GM20000 (cell line): ENCODE measurements at places on chromosomes 3 and 15.

DNA sequence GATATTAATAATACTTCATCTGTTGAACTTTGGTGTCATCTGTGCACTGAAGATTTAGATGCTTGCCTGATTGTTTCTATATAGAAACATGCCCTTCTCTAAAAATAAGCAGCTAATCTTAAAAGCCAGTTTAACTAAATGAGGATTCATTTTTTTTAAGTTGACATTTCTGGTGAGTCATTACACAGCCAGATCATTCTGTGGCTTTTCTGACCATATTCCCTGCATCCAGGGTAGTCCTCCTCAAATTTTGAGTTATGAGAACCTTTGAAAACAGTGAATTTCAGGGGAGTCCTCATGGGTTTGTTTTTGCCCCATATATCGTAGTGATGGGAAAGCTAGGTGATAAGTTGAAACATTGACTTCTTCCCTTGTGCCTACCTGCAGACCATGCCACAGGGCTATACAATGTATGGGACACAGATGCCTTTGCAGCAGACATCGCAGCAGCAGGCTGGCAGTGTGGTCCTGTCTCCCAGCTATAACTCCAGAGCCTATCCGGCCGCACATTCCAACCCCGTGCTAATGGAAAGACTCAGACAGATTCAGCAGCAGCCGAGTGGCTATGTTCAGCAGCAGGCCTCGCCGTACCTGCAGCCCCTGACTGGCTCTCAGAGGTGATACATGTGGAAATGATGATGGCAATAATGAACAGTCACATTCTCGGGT lies 26.5 kb upstream of the P2RY12 start:
- no peak for DNase-seq

- DNase-seq = no peak
Measured at GRCh38 chr3:119978554-119979208, 115.6 kb downstream of the GSK3B start.

DNA sequence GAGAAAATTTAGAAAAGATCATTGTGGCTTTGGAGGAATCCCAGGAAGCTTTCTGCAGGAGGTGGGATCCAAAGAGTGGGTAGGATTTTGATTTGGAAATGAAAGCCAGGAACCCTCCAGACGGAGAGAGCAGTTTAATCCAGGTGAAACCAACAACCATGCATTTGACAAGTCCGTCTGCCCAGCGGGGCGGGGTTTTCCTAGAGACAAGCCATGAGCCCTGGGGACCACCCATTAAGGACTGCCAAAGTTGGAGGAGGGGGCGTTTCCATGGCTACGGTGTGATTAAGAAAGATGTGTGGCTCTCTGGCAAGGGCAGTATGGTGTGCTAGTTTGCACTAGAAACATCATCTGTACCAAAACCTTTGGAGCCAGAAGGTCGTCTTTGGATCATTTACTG lies 53.4 kb downstream of the SRGAP3 start:
- DNase-seq = no peak

DNA sequence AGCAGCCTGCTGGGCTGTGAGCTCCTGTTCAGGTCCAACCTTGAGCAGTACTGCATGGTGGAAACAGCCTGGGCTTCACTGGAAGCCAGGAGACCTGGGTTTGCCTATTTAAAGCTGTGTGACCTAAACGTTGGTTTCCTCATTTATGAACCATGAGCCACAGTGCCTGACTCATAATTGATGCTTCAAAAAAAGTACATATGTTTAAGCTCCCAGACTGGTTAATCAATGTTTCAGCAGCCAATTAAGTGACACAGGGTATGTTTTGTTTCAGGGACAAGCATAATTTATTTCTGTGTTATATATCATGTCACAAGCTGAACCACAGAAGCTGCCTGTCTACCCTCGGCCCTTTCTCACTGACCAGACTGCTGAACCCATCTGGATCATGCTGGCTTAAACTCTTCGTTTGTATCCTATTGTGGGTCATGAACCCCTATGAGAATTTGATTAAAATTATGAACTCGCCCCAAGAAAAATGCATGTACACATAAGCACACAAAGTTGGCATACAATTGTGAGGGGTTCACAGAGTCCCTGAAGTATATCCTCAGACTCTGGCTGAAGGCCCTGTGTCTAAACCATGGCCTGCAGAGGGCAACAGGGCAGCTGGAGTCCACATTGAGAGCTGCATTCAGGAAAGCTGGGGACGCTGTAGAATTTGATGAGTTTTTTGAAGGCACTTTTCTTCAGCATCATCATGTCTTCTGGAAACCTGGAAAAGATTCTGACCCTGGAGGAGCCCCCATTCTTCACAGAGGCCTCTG lies 23.7 kb downstream of the HDC start:
- DNase-seq = no peak

- DNase-seq = no peak
Measured at GRCh38 chr15:40454904-40455391, 14.2 kb downstream of the BAHD1 start.
